ENCODE measurements at places on chromosomes 7 and 10. TPM values are rescaled to one million over a fixed set of nuclear protein-coding genes. Genes with fewer than 3 reads are reported as not detected.

PGAM2 gene
- 0.11 TPM for total RNA-seq

DNA sequence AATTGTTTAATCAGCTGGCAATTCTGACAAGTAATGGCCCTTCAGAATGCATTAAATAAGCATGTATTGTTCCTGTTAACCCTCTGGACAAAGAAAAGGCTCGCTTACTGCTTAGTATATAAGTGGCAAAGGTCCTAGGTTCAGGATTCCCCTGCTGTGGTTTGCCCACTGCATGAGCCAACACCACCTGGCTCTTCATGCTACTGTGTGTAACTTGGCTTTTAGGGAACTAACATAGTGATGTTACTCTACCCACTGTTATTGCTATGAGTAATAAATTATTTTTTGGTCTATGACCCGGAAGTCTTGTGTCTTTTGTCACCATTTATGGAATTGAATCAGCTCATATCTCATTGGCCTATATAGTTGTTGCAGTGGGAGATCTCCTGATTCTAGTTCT lies 791.7 kb upstream of the PHF14 start:
- DNase-seq: no peak

PRKAR2B gene
- total RNA-seq: not detected

TET1 gene
- 0.51 TPM for total RNA-seq

- peak; percentile 14 for DNase-seq
These were observed 53.4 kb downstream of the TMEM209 start for GRCh38 chr7:130151591-130152492.

GRCh38 chr7:2154121-2154520 lies 78.6 kb downstream of the MAD1L1 start:
- DNase-seq: no peak

- DNase-seq: no peak
These were observed 31.3 kb downstream of the ZNF783 start for GRCh38 chr7:149293338-149293737.

WDFY4 gene
- total RNA-seq: not detected

DNA sequence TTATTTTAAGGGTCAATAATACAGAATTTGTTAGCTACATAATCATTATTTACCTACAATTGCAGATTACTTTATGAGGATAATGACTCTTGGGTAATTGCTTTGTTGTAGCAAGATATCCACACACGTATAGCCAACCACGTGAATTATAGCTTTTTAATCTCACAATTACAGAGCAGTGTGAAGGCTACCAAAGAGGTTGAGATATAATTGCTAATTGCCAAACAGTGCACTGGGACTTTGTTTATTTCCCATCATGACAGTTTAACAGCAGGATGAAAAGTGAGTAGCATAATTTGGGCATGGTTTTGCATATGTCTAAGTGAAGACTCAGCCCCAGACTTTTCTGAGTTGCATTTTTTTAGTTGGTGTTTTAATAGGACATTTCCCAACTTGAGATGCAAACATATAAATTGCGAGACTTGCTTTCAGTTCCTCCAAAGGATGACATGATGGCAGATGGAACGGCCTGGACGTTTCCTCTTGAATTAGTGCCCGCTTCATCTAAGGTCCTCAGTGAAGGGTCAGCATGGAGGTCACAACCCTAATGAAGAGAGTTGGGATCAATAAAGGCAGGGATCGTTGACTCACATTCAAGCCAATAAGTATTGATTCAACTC lies 180.7 kb upstream of the GPR26 start:
- DNase-seq: no peak

DNA sequence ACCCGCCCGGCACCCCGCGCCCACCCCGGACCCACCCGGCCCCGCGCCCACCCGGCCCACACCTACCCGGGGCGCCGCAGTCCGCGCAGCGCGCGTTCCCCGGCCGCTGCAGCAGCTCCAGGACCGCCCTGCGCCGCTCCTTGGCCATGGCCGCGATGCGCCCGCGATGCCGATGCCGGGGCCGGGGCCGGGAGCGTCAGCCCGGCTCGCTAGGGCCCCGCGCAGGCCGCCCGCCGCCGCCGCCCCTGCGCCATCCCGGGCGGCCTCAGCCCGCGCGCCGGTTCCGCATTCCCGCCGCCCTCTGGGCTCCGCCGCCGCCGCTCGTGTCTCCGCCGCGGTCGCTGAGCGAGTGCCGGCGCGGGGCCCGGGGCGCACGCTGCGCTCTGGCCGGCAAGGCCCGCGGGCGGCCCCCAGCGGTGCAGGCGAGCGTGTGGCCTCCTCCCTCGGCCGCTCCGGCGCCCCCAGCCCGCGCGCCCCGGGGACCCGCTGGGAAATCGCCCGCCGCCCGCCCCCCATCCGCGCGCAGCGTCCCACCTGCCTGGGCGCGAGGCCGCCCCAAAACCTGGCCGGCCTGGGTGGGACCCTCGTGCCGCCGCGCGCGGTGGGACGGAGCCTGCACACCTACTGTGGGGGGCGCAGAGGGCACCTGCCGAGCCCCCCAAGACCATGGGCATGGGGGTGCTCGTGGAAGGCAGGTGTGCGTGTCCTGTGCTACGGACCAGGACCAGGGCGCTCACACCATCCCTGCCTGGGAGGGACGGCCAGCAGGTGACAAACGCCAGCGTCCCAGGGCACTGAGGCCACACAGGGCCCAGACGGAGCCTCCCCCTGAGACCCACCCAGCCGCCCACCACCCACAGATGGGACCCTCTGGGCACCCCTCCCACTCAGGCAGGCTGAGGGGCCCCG lies at the start of gene ADAP1:
Gene ADAP1 (minus strand): TSS at position 351 of the 909 bp plus-strand sequence. CDS start 203 bp downstream, at position 148.
- no peak for DNase-seq

PILRA gene
- 0.25 TPM for total RNA-seq

- DNase-seq: no peak
These were observed 14.6 kb upstream of the USP6NL start for GRCh38 chr10:11626071-11626470.

DNA sequence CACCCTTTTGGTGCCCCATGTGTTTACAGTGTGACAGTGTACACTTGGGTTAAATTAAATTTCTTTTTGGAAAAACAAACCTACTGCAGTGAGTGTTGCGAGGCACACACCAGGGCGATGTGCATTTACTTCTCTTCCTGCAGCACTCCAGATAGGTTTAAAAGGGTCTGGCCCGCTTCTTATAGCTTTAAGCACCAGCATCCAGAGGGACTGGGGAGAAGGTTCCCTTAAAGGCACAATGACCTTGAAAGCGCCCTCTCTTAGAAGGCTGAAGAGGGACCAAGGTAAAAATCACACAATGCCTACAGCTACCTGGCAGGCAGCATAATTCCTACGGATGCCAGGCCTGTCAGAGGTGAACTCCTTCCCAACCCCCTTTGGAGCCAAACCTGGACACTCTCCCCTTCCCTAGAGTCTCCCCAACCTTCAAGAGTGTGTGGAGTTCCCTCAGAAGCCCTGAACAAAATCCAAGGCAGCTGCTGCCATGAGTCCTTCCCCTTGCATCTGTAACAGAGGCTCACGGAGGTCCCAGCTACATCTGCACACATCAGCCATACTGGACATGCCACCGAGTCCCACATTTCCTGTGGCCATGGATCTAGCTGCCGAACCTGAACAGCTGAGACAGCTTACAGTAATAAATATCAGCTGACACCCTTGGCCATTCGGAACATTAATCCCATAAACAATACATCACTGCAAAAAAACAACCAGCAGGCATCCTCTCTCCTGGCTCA lies 33.2 kb downstream of the TRIM8 start:
- no peak for DNase-seq

DNAH11 gene
- total RNA-seq: not detected

DNA sequence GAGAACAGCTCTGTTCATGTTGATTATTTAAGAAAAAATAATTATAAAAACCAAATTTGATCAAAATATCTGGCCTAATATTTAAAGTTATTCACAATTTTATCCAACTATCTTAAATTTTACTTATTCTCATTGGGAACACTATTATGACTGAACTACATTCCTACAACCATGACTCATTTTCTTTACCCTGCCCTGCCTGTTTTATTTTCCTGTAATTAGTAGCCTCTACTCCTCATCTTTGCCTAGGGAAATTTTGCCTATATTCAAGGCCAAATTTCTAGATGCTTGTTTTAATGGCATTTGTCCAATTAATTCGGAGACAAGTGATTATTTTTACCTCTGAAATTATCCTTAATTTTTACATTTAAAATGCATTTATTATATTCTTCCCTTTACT lies 289.7 kb upstream of the TMEM229A start:
- DNase-seq: peak; percentile 54

GRCh38 chr7:18638594-18639452 lies 143.3 kb downstream of the HDAC9 start:
- no peak for DNase-seq

CALML5 gene
- total RNA-seq: 2.4 TPM

- no peak for DNase-seq
These were observed 89.7 kb upstream of the FAM20C start for GRCh38 chr7:102721-103120.

DNA sequence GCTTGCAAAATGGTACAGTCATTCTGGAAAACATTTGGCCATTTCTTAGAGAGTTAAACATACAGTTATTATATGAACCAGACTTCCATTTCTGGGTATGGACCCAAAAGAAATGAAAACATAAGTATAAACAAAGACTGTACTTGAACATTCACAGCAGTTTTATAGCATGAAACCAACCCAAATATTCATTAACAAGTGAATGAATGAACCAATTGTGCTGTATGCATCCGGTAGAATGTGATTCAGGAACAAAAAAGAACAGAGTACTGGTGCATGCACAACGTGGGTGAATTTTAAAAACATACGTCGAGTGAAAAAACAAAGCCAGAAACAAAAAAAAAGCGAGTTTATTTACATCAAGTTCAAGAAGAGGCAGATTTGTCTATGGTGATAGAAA lies 1085.8 kb upstream of the AUTS2 start:
- no peak for DNase-seq

GRCh38 chr10:43071865-43072650 lies 4.8 kb upstream of the RET start:
- DNase-seq: no peak

DNA sequence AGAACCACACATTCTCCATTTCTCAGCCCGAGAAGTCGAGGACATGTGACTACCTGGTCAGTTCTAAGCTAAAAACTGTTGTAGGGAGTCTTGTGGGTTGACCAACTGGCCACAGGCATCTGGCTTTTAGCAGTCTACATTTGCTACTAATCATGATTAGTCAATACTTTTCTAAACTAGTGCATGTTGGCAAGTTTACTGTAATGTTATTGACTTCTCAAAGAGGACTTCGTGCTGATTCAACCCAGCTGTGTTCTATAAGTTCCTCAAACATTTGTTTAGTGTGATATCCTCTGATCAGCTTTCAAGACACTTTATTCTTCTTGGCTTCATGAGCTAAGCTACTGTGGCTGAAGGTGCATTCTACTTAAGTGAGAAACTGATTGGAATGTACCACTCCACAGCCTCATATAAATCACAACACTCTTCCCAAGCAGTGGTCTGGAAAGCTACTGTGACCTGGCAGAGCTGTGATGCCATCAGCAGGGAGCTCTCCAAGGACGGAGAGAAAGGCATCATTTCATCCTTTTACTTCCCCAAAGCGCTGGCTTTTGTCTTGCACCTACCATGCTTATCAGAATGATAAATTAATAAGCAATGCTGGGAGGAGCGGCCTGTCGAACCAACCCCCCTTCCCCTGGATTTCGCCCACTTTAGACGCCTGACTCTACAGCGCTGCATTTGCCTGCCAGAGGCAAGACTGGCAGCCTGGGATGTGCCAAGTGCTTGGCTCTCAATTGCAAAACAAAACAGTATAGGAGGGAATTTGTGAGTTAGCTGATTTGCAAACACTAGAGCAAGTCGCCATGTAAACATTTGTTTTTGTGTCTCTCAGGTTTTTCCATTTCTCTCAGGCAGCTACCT lies 206.7 kb upstream of the PLXNA4 start:
- no peak for DNase-seq

- DNase-seq: no peak
These were observed 45.3 kb downstream of the TSPAN15 start for GRCh38 chr10:69496352-69497230.

PON1 gene
- total RNA-seq: not detected

- peak; percentile 58 for DNase-seq
These were observed 461.4 kb downstream of the GRM8 start for GRCh38 chr7:126791306-126791705.

DNA sequence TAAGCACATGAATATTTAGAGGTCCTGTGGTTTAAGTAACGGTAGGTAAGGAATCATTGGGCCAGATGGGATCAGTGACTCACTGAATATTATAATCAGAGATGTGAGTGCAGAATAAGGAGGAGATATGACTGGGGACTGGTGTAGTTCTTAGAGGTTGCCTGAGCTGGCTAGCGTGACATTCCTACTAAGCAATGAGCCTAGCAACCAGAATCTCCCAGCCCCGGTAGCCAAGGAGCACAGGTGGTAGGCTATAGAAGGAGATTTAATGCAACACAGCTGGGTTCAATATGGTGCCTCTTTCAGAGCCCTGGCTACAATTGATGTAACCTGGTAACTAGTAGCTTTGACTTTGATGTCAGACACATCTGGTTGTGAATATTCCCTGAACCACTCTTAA lies 641.6 kb downstream of the AUTS2 start:
- DNase-seq: no peak
